ENCODE measurements at places on chromosomes 12 and 14.

DNA sequence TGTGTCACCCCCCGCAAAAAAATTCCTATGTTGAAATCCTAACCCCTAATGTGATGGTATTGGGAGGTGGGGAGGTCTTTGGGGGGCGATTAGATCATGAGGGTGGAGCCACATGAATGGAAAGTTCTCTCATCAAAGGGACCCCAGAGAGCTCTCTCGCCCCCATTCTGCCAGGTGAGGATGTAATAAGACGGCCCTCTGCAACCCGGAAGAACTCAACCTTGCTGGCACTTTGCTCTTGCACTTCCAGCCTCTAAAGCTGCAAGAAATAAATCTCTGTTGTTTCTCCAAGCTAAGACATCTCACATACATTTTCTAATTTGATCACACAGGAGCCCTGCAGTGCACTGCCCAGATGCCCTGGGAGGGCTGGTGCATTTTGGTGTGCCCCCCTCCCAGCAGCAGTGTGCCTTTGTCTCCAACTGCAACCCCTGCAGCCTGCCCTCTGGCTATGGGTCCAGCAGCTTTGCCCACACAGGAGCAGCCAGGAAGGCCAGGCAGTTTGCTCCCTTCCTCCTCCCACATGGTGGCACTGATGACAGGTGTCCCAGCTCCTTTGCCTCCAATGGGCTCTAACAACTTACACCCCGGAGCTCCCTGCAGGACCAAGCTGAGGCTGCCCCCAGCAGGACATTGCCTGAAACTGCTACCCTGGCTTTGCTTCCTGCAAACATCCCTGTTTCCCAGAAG, 59.3 kb downstream of the C14orf132 start:
- DNase-seq, result peak; percentile 77

GRCh38 chr12:62767946-62768345, 167.0 kb downstream of the PPM1H start:
- DNase-seq, result peak; percentile 15

DNA sequence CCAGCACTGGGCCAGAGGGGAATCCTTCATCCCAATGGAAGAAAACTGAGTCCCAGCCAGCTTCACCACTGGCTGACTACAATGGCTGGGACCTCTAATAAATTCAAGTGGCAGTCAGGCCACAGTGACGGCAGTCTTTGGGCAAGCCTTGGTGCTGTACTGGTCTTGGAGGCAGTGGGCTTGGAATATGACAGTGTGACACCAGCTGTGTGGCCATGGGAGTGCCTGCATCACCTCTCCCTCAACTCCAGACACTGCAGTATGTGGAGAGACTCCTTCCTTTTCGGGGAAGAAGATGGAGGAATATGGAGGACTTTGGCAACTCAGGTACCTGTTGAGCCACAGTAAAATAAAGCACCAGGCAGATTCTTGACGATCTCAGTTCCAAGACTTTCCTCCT, 16.0 kb upstream of the CD163L1 start:
- no peak for DNase-seq

DNA sequence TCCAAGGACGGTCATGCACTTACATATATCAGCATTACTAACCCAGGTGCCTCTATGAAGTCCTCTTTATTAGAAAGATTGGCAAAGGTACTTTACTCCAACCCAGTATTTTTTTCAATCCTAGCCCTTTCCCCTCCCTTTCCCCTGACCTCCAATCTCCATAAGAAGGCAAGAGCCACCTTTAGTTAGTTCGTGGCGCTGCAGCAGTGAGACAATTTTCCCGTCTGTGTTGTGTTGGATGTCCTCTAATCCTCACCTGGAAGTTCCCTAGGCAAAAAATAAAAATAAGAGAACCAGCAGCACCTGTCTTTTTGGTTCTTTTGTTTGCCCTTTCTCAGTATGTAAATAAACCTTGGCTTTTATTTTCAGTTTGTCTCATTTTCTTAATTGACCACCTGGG, 439.6 kb upstream of the LRFN5 start:
- no peak for DNase-seq

GRCh38 chr14:37246427-37246829, 48.7 kb downstream of the MIPOL1 start:
- peak; percentile 64 for DNase-seq
